ENCODE measurements at places on chromosomes 16 and 17. TPM values are rescaled to one million over a fixed set of nuclear protein-coding genes. Genes with fewer than 3 reads are reported as not detected.

KRTAP4-6 gene
- not detected for polyA plus RNA-seq

HSPB9 gene
- 0.03 TPM for polyA plus RNA-seq

CTRB1 gene
- polyA plus RNA-seq, result 2.5 TPM

ZNF385C gene
- polyA plus RNA-seq, result 0.36 TPM

ZSCAN32 gene
- 5.6 TPM for polyA plus RNA-seq

MSLN gene
- polyA plus RNA-seq, result 0.10 TPM

POLR3K gene
- 17.5 TPM for polyA plus RNA-seq

DNA sequence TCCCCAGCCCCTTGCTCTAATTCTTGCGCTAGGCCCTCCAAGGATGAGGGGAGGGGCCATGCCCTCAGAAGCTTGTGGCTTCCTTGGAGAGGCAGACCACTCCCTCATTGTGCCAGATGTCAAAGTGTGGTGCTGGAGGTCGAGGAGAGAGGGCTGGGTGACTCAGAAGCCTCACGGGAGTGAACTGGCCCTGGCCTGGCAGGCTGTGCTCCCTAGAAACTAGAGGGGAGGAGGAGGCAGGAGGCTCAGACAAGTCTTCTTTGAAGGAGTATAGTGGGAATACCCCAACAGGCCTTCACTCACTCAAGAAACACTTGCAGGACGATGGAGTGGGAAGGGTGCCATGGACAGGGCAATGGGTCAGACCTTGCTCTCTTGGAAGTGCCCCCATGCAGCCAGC lies 18.5 kb downstream of the ANKRD40 start:
- no peak for DNase-seq

GRCh38 chr16:20020083-20020482 lies 53.6 kb downstream of the GPR139 start:
- DNase-seq, result no peak

DNA sequence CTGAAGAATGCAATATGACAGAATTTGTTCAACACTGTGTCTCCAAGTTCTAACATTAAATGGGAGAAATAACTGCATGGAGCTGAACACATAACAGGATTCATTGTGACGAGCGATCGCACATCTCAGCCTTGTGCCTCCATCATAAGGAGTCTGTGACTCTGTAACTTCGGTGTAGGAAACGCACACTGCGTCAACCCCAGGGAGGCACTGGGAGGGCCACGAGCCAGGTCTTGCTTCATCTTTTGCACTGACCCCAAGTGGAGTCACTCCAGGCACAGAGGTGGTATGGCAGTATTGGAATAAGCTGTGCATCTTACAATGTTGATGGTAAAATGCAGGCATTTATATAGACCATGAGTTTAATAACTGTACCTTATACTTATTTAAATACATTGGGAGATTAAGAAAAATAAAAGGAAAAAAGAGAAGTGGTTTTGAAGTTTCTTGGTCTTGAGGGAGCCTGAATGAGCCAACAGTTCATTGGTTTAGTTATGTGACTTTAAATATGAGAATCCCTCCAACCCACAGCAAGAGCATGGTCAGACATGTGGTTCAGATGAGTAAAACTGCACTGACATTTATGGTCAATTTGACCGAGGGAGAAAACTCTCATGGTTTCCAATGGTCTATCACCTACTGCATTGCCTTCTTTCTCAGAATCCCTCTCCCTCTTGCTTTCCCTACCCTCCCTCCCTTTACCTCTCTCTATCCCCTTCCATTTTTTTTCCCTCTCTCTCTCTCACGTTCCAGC lies 5.7 kb upstream of the PMP22 start:
- DNase-seq, result peak; percentile 66

DNA sequence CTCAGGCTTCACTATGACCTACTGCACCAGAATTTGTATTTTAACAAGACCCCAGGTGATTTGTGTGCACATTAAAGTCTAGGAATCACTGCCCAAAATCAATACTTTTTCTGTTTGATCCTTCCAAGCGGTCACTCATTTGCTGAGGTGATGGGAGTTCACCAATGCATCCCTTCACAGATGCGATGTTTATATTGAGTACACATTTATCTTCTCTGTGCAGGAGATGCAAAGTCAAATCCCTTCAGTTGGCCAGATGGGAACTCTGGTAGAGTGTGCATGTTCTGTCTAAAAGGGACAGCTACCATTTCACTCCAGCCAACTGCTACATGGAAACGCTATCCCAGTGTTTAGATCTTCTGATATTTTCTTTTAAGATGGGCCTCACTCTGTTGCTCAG lies 122.6 kb upstream of the HS3ST2 start:
- DNase-seq, result no peak

DNA sequence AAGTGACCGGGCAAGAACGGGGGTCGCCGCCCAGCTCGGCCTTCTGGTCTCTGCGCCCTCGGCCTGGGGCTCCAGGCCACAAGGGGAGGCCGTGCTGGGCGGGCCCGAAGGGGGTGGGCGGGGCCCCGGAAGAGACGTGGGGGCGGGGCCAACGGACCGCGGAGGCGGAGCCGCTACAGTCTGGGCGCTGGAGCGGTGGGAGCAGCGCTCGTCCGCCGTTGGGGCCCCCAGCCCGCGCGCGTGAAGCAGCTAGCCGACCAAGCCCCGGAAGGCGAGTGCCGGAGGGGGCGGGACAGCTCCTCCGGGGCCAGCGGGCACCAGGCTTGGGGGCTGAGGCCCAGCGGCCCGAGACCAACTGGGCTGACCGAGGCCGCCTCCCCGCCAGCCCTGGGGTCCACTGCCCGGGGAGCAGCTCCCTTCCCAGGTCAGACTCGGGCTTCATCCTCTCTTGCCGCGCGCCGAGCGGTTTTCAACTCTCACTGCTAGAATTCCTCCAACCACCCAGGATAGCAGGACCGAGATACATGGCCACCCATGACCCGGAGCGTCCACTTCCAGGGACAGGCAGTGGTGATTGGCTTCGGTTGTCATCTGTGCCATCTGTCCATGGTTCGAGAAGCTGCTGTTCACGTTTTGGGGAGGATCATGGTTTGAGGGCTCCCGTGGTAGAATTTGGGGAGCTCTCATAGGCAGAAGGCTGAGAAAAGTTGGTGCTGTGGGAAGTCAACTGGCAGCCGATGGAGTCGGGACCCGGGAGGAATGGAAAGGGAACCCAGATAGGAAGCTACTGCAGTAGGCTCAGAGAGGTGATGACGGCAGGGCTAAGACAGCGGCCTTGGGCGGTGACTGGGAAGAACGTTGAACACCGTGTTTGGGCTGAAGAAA lies 44.6 kb upstream of the LCMT1 start:
- peak; percentile 89 for DNase-seq

DNA sequence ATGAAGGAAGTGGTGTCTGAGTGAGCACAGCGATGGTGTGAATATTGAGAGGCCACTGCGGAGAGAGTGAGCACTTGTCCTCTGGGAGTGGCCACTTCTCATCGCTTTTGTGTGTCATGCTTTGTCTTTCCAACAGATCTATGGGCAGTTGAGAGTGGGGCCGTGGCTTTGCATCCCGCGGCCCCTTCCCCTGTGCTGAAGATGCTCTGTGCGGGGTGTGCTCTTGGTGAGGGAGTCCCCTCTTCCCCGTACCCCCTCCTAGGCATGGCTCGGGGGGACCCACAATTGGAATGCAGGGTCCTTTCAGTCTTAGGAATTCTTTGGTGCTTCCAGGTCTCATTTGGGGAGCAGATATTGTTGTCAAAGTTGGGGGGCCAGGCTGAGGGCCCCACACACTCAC lies 197.3 kb upstream of the WSCD1 start:
- DNase-seq, result no peak

DNA sequence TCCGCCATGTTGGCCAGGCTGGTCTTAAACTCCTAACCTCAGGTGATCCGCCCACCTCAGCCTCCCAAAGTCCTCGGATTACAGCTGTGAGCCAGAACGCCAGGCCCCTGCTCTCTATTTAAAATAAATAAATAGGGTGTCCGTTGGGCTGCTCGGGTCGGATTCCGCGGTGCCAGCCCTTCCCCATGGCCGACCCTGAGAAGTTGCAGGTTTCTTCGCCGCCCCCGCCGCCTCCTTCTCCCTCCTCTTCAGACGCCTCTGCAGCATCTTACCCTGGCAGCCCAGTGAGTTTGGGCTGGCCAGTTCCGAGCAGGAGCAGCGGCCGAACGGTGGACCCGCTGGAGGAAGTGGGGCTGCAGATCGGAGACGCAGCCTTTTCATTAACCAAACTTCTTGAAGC lies 1.7 kb upstream of the LUC7L start:
- no peak for DNase-seq

DNA sequence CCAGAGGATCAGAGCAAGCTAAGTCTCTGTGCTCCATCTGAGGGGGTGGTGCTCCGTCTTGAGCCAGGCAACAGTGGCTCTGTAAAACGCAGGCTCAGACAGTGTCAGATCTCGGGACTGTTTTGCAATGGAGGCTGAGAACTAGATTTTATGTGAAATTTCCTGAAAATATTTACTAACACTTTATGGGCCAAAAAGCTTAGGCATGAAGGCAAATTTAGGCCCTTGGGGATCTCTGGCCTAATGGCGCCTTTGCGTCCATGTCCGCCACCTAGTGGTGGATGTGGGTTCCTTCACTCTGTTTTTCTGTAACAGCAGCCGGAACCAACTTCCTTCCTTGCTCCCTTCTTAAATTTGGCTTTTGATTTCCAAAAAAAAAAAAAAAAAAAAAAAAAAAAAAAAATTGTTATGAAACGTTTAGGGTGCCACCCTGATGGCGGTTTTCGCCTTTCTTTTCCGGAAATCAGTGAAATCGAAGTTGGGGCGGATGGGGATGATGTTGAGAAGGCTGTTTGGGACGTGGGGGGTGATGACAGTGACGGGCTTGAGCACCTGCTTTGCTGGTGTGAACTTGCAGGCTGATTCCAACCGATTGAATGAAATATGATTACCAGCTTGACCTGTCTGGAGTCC lies 14.0 kb upstream of the ELAC2 start:
- peak; percentile 44 for DNase-seq

- DNase-seq, result no peak
These were observed 20.9 kb downstream of the CCDC182 start for GRCh38 chr17:57724026-57724728.

GRCh38 chr17:54085934-54086333 lies 263.2 kb downstream of the KIF2B start:
- no peak for DNase-seq

- DNase-seq, result no peak
These were observed 6.2 kb upstream of the C1QTNF1 start for GRCh38 chr17:79017546-79018369.

- no peak for DNase-seq
These were observed 69.3 kb downstream of the COX10 start for GRCh38 chr17:14138649-14139048.

GRCh38 chr17:63096426-63096825 lies 130.4 kb downstream of the TANC2 start:
- no peak for DNase-seq

- DNase-seq, result no peak
These were observed 6.1 kb downstream of the KRT23 start for GRCh38 chr17:40931311-40931710.

DNA sequence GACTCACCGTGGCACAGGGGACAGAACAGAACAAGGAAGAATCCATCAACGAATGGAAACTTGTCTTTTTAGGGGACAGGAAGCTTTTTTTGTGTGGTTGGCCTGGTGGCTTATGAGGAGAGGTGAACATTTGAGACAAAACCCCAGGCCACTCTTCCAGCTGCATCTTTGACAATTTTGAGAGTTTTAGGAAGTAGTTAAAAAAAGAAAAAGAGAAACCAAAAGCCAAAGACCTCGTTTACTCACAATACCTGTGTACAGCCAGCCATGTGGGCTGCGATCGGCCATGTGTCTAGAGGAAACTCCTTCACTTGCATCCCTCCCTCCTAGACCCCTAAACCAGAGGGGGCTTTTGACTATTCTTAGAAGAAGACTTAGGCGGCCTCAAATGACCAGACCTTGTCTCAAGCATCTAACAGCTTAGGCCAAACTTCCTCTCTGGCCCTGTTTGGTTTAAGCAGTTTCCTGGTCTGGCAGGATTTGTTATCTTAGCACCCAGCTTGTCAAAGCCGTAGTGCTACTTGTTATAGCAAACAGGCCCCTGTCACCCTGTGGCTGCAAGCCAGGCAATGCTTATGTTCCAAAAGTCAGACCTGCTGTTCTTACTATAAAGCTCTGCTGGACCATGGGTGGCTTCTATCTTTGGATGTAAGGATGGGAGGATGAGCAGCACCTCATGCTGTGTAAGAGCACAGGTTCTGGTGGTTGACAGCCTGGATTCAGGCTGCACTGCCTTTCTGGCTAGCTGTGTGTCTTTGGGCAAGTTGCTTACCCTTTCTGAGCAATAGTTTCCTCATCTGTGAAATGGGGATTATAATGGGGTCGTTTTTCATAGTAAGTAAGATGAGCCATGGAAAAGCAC lies 17.7 kb downstream of the KSR1 start:
- DNase-seq, result no peak

All from psoas muscle (tissue), 8 donors.